ENCODE measurements at places on chromosomes 5 and 9. TPM values are rescaled to one million over a fixed set of nuclear protein-coding genes. Genes with fewer than 3 reads are reported as not detected.

Gene ENHO
- 0.22 TPM for total RNA-seq

Gene TMOD1
- total RNA-seq, result 64.0 TPM

Gene GTF2H2C
- 34.4 TPM for total RNA-seq

Gene GNA14
- 7.9 TPM for total RNA-seq

Gene GNE
- 17.1 TPM for total RNA-seq

Gene WNK2
- 24.7 TPM for total RNA-seq

Gene TUSC1
- total RNA-seq, result 16.6 TPM

Gene GMCL2
- total RNA-seq, result not detected

Gene IRX2
- 0.10 TPM for total RNA-seq

Gene PCDHGB5
- total RNA-seq, result 18.5 TPM

Gene HAVCR2
- total RNA-seq, result 2.9 TPM

Gene SLC2A6
- 1.2 TPM for total RNA-seq

Gene SHB
- total RNA-seq, result 23.8 TPM

Gene ARSI
- total RNA-seq, result 1.3 TPM

Gene KIF12
- 17.8 TPM for total RNA-seq

Gene ARID3C
- total RNA-seq, result not detected

Gene PDE6A
- total RNA-seq, result 0.05 TPM

Gene LIX1
- total RNA-seq, result 0.12 TPM

Gene EQTN
- total RNA-seq, result 0.86 TPM

Gene HDHD3
- total RNA-seq, result 21.0 TPM

Gene MTAP
- 41.9 TPM for total RNA-seq

Gene ZNF608
- 12.7 TPM for total RNA-seq

Gene ADRA1B
- total RNA-seq, result 3.5 TPM

Gene ENTPD2
- 0.38 TPM for total RNA-seq

Gene PCDHGA8
- 4.0 TPM for total RNA-seq

Gene FAM153A
- total RNA-seq, result 4.4 TPM

Gene WDR38
- 0.94 TPM for total RNA-seq

Gene FAM78A
- total RNA-seq, result 2.4 TPM

Gene OLFM1
- total RNA-seq, result 19.9 TPM

Gene BAAT
- not detected for total RNA-seq

Gene LCN10
- 2.7 TPM for total RNA-seq

Gene TRIM36
- total RNA-seq, result 4.9 TPM

Gene HBEGF
- total RNA-seq, result 1.5 TPM

Gene AHRR
- total RNA-seq, result 14.9 TPM

Measured in ovary (tissue), 10 donors.